ENCODE measurements at places on chromosomes 11 and 22.

DNA sequence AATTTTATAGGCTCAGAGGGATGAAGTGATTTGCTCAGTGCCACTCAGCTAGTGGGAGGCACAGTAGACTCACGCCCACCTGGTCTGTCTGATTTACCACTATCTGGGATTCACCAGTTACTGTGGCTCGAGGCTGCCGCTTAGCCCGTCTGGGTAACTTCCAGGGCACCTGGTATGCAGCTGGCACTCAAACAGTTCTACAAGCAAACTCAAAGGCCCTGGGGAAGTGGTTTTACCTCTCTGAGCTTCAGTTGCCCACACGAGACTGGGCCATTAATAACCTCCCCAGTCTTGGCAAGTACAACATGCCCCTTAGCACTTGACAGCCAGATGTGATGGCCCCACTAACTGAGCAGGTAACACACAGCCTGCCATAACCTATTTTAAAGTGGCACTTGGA is 2.6 kb downstream of the GDPD5 start:
- DNase-seq: no peak

DNA sequence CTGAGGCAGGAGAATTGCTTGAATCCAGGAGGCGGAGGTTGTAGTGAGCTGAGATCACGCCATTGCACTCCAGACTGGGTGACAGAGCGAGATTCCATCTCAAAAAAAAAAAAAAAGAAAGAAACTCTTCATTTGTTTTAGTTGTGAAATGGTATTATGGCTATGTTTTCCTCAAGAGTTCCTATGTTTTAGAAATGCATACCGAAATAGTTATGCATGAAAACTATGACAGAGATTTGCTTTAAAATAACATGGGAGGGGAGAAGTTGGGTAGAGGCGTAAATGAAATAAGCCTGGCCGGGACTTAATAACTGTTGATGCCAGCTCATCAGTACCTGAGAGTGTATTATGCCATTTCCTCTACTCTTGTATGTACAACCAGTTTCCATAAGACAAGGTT is 48.3 kb downstream of the FEZ1 start:
- no peak for DNase-seq

DNA sequence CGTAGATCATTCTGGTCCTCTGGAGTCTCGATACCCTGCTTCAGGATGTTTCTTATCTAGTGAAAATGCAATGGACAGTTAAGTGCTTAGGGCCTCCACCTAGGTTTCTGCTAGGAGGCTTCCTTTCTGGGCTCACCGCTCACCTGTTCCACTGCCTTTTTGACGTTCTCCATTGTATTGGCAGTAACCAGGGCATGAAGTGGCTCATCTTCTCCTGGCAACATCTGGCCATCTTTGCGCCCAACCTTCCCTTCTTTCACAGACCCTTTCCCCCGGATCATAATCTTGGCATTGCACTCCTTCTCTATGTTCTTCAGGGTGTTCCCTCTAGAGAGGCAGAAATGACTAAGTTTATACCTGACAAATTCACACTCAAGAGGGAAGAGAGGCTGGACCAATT is 9.1 kb downstream of the SF1 start:
- DNase-seq: no peak

DNA sequence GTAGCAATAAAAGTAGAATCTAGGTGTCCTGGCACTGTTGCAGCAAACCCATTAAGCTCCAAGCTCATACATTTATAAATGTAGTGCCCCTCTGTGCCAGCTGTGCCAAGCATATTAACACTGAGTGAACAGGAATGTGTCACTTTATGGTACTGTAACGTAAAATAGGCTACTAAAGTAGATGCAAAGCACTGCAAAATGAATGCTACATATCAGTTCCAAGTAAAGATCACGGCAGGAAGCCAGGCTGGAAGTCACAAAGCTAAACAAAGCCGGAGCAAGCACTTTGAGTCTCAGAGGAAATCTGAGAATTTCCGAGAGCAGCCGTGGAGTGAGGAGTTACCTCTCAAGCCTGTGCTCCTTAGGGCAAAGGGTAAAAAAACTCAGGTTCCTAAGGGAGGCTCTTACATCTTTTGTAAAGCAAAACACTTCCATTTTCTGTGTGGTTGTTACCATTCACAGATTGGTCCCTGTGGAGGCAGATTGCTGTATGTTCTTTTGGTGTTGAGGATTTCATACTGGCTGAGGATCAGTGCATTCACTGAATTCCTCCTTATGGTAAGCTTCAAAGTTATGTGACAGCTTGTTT is 85.7 kb downstream of the WNT11 start:
- DNase-seq: no peak

DNA sequence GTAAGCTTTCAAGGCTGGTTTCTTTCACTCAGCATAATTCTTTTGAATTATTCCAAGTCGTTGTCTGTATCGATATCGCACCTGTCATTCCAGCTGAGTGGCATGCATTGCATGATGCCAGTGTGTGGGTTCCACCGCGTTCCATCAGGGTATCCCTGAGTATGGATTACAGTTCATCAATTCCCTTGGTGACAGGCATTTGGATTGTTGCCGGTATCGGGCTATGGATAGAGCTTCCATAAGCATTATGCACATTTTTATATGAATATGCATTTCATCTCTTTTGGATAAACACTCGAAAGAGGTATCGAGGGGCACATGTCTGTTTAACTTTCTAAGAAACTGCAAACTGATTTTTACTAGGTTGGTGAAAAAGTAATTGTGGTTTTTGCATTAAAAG is 698.8 kb downstream of the BRD1 start:
- DNase-seq: no peak

GRCh38 chr11:33558097-33558496 is 142.5 kb downstream of the C11orf91 start:
- no peak for DNase-seq

DNA sequence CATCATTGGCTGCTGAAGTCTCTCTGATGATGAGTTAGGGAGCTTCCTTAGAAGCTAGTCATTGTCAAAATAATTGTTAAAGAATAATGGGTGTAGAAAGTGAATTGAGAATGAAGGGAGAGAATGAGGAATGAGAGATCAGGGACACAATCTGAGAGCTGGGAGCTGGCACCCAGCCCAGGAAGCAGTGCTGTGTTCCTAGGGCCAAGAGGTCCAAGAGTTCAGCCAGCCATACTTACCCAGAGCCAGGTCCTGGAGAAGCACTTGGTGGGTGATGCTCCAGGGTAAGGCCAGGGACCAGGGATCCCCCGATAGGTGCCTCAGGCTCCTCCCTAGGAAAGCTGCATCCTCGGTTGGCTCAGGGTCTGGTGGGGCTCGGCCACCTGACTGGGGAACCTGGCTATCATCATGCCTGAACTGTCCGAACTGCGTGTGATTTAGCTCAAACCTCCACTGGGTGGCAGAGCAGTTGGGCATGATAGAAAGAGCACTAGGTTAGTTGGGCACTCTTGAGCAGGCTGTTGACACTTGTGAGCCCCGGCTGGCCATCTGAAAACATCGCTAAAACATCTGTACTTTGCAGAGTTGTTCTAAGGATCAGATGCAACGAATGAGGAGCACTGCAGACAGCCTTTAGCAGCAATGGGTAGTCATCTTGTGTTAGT is 123.9 kb upstream of the NCAM1 start:
- no peak for DNase-seq

DNA sequence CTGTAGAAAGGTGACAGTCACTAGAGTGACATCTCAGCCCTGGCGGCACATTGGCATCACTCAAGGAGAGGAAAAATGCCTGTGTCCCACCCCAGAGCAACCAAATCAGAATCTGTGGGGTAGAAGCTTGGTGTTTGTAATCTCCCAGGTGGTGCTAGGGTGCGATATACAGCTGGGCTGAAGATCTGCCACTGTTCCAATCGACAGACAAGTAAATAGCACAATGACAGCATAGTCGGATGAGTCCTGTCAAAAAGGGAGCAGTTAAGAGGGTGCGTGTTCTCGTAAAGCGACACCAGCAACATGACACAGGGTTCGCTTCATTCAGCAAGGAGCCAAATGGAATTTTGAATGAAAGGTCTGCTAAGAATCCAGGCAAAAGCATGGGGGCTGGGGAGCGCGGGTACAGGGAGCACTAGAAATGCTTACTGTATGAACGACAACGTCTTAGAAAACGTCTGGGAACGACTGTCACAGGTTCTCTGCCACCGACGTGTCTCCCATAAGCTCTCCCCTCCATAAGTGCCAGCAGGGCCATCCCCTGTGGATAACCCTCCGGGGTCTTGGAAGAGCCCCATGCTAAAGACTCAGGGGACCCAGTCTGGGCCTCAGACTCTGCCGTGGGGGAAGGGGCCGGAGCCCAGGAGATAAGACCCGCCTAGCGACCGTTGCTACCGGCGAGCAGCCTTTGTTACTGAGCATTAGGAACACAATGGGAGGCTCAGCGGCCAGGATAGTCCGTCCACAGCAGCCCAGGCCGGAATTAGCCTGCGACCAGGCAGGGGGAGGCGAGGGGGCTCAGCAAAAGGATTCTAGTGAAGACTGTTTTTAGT is 20.8 kb downstream of the ADA2 start:
- DNase-seq: no peak

DNA sequence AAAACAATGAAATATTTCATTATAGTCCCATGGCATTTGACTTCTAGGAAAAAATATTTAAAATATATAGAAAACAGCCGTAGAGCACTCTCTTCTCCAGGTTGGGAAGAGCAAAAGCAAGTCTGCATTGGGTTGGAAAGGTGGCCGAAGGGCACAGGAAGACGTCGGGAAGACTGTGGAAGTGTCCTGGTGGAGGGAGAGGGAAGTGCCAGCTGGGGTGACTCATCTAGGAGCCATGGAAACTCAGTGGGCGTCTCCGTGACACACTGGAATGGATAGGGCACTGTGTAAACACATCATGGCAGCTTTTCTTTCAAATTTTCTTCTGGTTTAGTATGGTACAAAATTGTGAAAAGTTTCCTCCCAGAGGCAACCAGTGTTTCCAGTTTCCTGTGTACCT is 12.7 kb downstream of the GTPBP1 start:
- DNase-seq: no peak

- DNase-seq: no peak
These were observed 25.3 kb downstream of the ALG9 start for GRCh38 chr11:111846063-111846462.

Data from erythroblast (primary cell).